Activated naive CD4-positive, alpha-beta T cell (primary cell): ENCODE measurements at places on chromosomes 3 and 15.

DNA sequence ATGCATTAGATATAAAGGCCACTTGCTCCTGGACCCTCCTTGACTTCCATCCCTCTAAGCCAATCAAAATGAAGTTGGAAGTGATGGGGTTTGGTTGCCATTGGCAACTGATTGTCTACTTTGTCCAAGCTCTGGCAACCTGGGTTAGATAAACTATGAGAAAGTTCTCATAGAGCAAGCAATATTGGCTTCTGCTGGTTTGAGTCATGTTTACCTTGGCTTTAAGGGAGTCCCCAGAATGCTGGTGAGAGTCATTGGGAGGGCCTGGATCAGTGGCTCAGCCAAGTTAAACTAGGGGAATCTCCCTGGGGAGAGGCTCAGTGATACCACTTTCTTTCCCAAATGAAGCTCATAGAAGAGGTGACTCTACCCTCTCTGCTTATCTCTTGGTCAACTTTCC is 176.3 kb upstream of the ROPN1 start:
- no peak for DNase-seq

DNA sequence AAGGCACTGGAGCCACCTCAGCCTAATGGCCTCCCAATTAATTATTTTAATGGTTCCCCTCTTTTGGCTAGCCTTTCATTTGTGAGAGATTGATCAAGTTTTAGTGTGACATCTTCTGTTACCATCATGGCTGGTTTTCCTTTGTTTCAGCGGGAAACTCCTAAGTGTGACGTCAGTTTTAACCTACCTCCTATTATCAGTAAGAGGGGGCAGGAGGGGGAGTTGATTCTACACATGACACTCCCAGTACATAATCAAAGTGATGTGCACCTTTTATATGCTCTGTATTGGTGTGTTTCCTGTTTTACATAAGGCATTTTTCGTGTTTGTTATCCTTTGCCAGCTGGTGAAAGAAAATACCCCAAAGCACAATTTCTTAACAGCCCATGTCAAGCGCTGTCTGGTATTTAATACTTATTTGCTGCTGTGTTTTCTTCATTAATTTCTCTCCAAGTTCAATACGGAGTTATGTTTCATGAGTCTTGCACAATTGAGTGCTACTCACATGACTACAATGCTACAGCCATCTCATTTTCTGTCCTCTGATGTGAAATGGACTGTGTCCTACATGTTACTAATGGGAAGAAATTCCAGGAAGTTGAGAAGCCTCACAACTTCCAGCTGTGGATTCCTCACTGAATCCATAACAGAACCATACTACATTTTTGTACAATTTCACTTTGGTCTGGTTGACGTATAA is 52.2 kb upstream of the POLR2M start:
- DNase-seq, result no peak

GRCh38 chr3:33202711-33203457 is 15.7 kb downstream of the SUSD5 start:
- no peak for DNase-seq

DNA sequence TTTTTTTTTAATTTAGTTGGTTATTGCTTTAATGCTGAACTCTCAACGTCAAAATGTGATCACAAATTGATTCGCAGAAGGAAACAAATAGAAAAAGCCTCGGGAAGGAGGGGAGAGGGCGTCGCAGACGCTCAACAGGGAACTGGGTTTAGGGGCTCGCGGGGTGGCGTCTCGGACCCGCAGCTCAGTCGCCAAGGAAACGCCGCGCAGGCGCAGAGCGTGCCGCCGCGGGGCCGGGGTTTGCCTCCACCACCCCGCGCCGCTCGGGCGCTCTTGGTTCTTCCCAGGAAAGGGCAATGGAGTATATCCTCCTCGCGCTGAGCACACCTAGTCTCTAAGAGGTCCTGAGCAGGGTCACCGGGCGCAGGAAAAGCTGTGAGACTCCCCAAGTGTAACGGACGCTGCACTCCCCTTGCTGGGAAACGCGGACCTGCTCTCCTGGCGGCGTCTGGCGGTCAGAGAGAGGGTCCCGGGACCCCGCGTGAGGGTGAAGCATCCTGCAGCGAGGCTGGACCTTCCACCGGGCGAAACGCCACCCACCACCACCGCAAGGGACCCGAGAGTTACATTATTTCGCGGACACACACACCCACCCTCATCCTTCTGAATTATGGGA is 753 bp downstream of the PLCH1 start:
- DNase-seq, result no peak

DNA sequence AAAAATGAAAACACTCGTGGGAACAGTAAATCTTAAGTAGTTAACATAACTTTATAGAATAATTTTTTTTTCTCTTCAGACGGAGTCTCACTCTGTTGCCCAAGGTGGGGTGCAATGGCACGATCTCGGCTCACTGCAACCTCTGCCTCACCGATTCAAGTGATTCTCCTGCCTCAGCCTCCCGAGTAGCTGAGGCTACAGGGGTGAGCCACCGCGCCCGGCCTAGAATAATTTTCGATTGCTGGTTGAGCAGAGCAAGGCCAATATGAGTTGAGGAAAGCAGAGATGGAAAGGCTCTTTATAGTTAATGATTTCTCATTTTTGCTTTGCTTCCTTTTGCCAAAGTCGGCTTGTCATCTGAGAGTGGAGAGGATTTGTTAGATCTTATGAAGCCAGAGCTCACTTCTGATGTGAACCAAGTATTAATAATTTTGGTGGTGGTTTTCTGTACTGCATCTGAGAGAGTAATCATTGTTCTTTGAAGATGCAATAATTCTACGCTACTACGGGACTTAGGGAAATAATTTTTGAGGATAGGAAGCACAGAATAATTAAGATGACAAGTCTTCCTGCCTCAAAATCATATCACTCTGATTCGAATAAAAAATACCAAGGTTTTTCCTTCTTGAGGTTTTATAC is 1.6 kb upstream of the GOLM2 start:
- DNase-seq, result no peak

- DNase-seq, result no peak
Observed at GRCh38 chr3:156017352-156018030, 102.9 kb upstream of the KCNAB1 start.

DNA sequence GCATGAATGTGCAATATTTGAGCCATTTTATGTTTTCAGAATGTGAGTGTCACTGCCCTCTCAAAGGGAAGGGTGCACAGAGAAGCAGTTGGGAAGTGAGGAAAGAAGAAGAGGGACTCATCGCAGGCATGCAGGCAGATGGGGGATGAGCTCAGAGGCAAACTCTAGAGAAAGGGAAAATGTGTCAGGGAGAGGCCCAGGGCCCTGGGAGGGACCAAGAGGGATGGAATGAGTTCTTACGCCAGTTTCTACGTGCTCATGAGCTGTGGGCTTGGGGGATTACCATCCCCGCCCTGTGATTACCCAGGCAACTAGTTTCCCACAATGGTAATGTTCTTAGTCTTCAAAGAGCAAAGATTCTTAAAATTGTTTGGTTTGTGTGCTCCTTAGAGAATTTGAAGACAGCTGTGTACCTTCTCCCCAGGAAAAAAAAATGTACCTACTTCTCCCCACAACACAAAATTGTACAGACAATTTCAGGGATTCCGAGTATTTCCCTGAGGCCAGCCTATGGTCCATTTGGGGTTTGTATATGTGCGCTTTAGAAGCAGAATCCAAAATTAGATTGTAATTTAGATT is 17.8 kb downstream of the GCSAM start:
- DNase-seq, result no peak

DNA sequence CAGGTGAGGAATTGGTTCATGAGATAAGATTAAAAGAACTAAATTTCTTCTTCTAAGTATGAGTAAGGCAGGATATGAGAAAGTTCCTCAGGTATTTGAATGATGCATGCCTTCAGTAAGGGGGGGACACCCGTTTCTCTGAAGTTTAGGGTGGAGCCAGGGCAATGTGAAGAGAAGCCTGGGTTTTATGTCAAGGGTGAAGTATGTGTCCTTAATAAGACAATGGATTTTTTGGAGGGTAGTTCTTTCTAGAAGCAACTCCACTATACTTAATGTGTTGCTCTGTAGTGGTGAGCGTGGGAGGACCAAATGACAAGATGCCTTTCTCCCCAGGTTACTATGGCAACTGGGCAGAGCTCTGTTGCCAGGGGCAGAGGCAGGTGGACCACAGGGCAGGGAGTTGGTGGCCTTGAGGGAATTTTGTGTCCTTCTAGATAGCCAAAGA is 44.0 kb downstream of the PHLDB2 start:
- DNase-seq, result no peak
